ENCODE measurements at places on chromosomes 4 and X.

DNA sequence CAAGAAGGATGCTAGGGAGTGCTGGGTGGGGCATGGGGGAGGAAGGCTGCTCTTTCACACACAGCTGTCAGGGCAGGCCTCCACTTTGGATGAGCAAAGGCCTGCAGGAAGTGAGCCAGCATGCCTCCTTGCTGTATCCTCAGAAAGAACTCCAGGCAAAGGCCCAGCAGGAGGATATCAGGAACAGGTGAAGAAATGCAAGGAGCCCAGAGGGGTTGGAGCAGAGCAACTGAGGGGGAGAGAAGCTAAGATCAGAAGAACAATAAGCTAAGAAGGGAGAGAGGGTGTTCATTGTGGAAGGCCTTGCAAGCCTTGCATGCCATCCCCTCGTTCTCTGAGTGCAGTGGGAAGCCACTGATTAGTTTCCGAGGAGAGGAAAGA is 115.1 kb downstream of the CAMK2D start:
- DNase-seq, result no peak

DNA sequence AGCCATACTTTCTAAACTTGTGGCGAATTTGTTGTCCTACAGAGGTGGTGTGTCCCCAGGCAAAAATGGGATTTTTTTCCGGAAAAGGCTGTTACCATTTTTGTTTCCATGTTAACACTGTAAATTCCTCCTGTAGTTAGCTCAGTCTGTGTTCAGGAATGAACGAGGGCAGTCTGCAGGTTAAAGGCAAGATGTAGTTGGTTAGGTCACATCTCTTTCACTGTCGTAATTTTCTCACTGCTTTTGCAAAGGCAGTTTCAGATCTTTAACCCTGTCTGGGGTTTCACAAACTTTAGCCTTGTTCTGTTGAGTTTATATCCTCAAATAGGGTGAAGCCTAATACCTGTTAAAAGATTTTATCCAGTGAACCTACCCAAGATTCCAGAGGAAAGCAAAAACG is 50.5 kb upstream of the PUDP start:
- no peak for DNase-seq

- DNase-seq, result no peak
Measured at GRCh38 chr4:94412658-94413038, 39.1 kb upstream of the PDLIM5 start.

DNA sequence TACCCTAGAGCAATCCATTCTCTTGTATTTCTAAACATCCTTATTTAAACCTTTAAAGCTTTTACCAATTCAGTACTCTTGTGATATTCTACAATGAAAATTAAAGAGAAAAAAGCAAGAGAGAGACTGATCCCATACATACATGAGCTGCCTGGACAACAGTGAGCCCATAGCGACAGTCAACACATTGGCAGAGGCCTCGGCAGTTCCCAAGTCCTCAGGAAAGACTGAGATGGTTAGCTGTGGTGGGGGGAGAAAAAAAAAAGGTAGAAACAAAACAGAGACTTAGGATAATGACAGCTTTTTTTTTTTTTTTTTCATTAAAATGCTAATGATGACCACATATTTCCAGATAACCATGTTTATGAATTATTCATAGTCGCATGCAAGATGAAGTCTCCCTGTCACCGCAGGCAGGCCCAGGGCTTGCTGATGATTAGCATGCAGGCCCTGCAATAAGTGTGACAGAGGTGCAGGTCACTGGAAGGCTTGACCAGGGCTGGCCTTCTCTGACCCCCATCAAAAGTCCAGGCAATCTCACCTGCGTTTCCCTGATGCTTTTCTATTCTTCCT is 148.8 kb downstream of the APBB2 start:
- DNase-seq, result no peak

DNA sequence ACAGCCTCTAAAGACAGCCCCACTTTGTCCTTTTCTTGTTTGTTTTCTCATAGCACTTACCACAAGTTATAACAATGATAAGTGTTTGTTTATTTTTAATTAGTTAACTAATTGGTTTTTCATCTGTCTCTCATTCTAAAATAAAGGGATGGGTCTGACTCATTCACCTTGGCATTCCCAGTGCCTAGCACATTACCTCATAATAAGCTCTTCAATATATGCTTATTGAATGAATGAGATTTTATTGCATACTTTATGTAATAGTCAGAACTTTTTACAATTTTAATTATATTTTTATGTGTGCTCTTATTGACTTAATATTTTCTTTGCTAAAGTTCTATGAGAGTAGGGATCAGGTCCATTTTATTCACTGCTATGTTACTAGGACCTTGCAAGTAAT is 22.8 kb upstream of the PRKG2 start:
- no peak for DNase-seq

DNA sequence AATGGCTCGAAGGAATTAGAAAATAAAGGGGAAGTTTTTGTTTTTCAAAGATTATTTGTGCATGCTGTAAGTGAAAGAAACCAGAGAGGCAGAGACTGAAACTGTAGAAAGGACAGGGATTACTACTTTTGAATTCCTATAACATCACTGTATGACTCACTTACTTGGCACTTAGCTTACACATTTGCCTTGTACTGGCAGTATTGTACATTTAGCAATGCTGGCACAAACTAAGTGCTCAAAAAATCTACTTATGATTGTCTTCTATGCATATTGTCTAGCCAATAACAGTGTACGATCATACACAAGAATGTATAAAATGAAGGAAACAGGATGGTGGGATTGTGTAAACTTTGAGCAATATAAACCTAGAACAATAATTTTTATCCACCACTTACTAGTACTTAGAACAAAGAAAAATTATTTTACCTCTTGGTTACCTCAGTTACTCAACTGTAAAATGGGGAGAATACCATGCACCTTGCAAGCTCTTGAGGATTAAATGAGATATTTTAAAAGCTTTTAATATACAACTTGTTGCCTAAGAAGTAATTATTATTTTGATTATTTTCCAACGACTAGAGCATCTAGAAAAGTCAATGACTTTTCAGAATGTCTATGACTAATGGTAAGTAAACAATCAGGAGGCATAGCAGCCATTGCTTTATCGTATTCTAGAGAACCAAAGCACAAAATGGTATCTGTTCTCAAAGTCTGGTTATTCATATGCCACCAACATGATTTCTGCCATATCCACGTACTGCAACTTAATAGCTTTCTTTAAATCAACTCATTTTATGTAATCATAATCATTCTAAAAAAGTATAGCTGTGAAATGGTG is 4.7 kb downstream of the FAM120C start:
- DNase-seq, result no peak

DNA sequence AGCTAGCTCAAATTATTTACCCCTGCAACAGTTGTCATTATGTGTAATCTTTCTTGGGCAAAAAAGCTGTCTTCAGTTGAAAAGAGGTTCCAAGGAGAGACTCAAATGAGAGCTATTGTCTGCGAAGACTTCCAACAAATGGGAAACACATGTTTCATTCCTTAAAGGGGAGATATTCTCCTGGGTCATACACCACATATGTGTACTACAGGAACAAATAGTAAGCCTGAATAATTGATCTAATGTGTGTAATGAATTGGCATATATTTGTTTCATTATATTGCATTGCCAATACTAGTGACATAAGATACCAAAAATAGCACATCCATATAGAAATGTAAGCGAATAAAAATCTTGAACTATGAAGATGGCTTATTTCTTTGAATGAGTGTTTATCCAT is 950.9 kb upstream of the NDST4 start:
- no peak for DNase-seq

DNA sequence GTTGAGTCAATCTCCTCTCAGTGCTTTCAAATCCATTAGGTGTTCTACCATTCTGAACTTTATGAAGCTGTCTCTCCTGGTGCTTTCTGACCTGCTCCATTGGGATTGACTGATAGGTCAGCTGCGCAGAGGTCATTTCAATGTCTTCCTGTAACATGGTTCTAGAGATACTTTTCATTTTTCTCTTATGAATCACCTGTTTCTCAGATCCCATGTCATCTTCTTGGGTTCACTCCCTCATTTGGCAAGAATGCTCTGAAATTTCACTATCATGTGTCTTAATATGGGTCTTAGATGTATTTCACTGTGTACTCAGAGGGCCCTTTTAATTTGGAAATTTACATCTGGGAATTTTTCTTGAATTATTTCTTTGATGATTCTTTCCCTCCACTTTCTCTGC is 13.8 kb upstream of the PGM2 start:
- DNase-seq, result no peak

DNA sequence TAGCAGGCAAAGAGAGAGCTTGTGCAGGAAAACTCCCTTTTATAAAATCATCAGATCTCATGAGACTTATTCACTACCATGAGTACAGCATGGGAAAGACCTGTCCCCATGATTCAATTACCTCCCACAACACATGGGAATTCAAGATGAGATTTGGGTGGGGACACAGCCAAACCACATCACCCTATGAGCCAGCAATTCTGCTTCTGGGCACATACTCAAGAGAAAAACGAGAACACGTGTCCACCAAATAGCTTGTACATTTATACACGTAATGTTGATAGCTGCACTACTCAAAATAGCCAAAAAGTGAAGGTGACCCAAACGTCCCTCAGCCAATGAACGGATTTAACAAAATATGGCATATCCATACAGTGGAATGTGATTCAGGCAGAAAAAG is 94.5 kb upstream of the DHRSX start:
- no peak for DNase-seq

GRCh38 chr4:89100853-89101252 is 10.5 kb upstream of the TIGD2 start:
- DNase-seq, result no peak

- DNase-seq, result no peak
Measured at GRCh38 chrX:38798956-38799355, 2.3 kb upstream of the MID1IP1 start.

- DNase-seq, result no peak
Measured at GRCh38 chrX:44282753-44283152, 60.7 kb downstream of the EFHC2 start.

DNA sequence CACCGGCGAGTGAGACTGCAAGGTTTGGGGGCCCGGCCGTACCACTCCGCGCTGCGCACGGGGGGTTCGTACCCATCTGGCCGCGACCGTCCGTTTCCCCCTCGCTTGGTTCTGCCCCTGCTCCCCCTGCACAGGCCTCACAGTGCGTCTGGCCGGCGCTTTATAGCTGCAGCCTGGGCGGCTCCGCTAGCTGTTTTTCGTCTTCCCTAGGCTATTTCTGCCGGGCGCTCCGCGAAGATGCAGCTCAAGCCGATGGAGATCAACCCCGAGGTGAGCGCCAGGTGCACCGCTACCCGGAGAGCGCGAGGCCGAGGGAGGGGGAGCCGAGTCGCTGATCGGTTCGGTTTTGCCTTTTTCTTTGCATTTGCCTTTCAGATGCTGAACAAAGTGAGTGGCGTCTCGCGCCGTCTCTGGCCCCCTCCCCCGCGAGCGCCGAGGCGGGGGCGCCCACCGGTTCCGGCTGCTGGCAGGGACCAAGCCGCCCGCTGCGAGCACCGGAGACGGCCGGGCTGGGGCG is at the start of gene UCHL1:
Gene UCHL1, plus strand, starts transcription at position 189 of the 517 bp plus-strand sequence. Its CDS starts 49 bp downstream, at position 238.
- peak; percentile 12 for DNase-seq

DNA sequence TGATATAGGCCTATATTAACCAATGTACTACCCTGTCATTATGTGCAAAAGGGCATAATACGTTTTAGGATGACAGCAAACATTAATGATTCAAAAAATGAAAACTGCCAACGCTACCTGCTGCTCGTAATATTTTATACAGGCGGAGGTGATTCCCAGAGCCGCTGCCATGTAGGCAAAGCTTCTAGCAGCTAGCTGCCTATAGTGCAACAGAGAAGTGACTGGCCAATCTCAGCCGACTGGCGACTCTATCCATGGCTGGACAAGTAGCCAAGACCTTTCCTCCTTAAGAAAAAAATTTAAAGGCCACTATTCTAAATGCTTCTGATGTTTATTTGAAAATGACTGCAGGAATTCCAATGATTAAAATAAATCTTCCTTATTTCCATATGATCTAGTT is 1.9 kb downstream of the PPARGC1A start:
- no peak for DNase-seq

- DNase-seq, result no peak
Measured at GRCh38 chr4:100843910-100844309, 326.1 kb upstream of the EMCN start.

- no peak for DNase-seq
Measured at GRCh38 chr4:116342143-116342542, 743.2 kb downstream of the TRAM1L1 start.

DNA sequence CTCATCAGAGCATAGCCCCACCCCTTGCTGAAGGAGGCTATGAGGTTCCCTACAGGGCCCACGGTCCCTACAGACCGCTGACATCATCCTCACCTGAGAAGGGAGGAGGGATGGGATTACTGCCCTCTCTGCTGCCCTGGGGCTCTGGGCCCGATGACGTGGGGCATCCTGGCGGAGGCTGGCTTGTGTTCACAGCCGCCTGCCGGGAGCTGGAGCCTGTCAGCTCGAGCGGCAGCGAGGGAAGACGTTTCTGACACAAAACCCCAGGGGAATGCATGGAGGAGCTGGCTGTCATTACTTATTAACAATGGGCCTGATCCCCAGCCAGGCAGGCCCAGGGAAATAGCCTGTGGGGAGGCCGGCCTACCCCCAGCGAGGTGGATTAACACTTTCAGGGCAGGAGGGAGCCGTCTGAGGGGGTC is 106.6 kb upstream of the ATP6AP2 start:
- DNase-seq, result no peak

GRCh38 chr4:53601251-53601764 is 10.0 kb upstream of the LNX1 start:
- no peak for DNase-seq

GRCh38 chr4:80007745-80008149 is 65.3 kb downstream of the ANTXR2 start:
- DNase-seq, result no peak

DNA sequence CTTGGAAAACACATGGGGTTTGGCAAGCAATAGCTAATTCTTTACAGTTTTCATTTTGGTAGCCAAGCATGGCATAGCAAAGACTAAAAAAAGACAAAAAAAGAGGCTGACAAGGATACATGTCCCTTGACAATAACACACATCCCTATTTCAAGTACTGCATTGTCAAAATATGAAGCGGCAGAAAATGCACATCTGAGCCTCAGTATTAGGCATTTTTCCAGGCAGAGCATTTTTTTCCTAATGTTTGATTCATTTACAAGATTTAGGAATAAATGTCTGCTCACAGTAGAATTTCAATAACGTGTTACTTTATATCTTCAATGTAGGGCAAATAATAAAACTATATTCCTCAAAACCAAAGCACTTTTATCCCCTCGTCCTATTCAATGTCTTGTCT is 216.3 kb upstream of the PCDH18 start:
- no peak for DNase-seq

- no peak for DNase-seq
Measured at GRCh38 chr4:150371869-150372268, 210.1 kb upstream of the MAB21L2 start.

GRCh38 chrX:101163166-101163565 is 56.4 kb upstream of the DRP2 start:
- DNase-seq, result no peak

DNA sequence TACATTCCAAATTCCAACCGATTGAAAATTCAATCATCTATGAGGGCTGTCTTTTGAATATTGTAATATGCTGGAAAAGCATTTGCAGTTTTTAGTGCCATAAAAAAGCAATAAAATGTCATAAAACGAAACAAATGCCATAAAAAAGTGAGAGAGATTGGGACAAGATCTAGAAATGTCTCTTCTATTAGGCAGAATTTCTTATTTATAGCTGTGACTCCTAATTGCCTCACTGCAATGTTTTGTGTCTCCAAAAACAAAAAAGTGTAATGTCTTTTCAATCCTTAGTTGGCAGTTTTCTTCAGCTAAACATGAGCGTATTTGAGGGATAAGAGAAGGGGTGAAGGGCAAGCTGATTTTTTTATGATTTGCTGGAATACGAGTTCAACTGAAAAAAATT is 153.9 kb downstream of the NAF1 start:
- DNase-seq, result no peak

GRCh38 chr4:70801265-70801809 is 38.4 kb downstream of the GRSF1 start:
- DNase-seq, result peak; percentile 3

Measured in activated T-cell treated with anti-CD3 and anti-CD28 coated beads for 48 hours (primary cell).